ENCODE measurements at places on chromosomes 1 and 21. TPM values are rescaled to one million over a fixed set of nuclear protein-coding genes. Genes with fewer than 3 reads are reported as not detected.

KPRP gene
- polyA plus RNA-seq, result not detected

S100A7 gene
- polyA plus RNA-seq, result not detected

FAF1 gene
- 52.7 TPM for polyA plus RNA-seq

NUDT4B gene
- 4.5 TPM for polyA plus RNA-seq

PIAS3 gene
- polyA plus RNA-seq, result 54.1 TPM

HMCN1 gene
- polyA plus RNA-seq, result 46.4 TPM

ANGPTL7 gene
- 1.2 TPM for polyA plus RNA-seq

Data from left renal pelvis (tissue), 4 donors.